ENCODE measurements at places on chromosomes 7 and 10. TPM values are rescaled to one million over a fixed set of nuclear protein-coding genes. Genes with fewer than 3 reads are reported as not detected.

NUTM2E gene
- total RNA-seq, result under 0.01 TPM

ITPRID1 gene
- not detected for total RNA-seq

COL17A1 gene
- under 0.01 TPM for total RNA-seq

AUTS2 gene
- 7.7 TPM for total RNA-seq

GNG11 gene
- 27.2 TPM for total RNA-seq

CCDC146 gene
- total RNA-seq, result 2.8 TPM

ENTPD1 gene
- total RNA-seq, result 3.3 TPM

SYCE1 gene
- 0.17 TPM for total RNA-seq

- DNase-seq, result no peak
These were observed 46.3 kb downstream of the MRPL32 start for GRCh38 chr7:42978496-42978895.

GRCh38 chr10:125485665-125486064 is 197.3 kb downstream of the TEX36 start:
- no peak for DNase-seq

DNA sequence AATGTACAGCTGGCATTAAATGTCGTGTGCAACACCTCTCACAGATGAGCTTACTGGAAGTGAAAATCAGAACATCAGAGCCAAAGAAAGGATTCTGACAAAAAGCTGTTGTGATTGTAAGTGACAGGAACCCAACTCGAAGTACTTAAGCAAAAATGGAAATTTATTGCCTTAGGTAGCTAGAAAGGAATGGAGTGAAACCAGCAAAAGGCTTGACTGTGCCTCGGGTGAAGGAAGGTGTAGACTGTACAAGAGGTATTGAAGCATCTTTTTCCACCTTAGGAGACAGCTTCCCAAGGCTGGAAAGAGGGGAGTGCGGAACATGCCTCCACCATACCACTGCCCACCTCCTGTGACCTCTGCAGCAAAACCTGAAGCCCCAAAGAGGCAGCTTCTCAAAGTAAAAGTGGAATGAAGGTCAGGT is 27.3 kb upstream of the ITGB1 start:
- DNase-seq, result no peak

DNA sequence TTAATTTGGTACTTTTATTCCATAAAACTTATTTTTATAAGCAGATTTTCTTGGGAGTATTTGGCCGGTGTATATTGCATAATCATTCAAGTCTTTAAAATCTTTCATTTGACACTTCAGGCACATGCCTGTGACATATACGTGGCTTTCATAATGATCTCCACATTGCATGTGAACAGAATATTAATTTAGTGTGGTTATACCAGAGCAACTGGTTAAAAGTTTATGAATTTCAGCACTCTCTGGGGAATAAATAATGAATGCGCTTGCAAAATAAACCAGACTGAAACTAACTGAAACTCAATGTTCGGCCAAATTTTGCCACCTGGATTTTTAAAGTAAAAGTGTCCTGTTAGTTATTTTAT is 242.3 kb downstream of the GLI3 start:
- DNase-seq, result no peak

DNA sequence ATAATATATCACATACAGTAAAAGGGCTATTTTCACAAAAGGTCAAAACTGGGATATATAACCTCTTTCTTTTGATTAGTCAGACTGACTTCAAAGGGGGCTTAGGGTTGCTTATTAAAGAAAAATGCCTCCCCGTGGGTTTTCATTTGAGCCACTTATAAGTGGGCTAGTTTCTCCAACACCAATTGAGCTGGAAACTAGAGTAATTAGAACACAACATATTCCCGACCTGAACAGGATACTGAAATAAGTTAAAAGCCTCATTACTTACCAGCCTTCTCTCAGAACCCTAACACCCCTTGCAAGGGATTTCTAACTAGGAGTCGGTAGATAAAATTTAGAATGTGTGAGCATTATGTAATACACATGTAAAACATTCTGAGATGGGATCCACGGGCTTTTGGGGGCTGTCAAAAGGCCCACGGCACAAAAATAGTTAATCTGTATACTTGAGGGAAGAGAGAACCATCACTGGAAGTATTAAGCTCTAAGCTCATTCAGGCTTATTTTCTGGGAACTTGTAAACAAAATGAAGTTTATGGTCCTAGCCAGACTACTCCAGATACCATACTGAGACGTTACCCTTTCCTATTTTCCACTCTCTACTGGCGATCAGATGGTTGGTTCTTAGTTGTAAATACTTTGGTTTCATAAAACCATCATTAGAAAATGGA is 29.3 kb upstream of the KMT2E start:
- DNase-seq, result no peak

GRCh38 chr7:30285536-30286284 is 1.3 kb downstream of the ZNRF2 start:
- peak; percentile 61 for DNase-seq

- DNase-seq, result no peak
These were observed 17.5 kb upstream of the FRA10AC1 start for GRCh38 chr10:93719901-93720300.

DNA sequence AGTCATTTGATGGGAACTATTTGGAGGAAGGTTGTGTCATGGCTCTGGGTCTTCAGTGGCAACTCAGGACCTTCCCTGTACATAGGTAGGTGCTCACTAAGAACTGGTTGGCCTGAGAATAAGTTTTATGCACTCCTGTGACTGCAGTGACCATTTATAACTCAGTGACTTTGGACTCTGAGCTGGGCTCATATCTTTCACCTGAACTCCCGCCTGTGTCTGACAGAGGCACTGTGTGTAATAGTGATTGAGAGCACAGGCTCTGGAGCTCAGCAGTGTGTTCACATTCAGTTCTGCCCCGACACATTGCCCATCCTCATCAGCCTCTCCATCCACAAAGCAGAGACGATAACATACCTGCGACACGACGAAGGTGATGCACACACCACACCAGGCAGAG is 34.6 kb upstream of the VIPR2 start:
- no peak for DNase-seq

GRCh38 chr10:4596951-4597350 is 229.1 kb upstream of the AKR1E2 start:
- DNase-seq, result no peak

GRCh38 chr7:155512246-155512887 is 34.0 kb downstream of the CNPY1 start:
- DNase-seq, result no peak

DNA sequence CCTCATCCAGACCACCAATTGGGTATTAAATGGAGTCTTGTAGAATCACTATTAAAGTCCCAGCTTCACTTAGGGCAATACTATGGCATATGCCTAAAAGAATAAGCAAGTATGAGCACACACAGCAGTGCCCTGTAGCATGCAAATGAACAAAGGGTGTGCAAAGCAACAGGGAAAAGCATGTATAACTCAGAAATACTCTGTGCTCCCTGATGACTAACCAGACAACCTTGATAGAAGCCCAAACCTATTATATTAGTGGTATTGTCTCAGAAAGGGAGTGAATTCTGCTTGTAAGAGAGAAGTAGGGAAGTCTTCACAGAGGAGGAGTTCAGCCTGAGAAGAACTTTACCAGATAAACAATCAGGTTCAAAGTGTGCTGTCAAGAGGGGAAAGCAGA is 131.2 kb downstream of the DGKI start:
- peak; percentile 63 for DNase-seq

DNA sequence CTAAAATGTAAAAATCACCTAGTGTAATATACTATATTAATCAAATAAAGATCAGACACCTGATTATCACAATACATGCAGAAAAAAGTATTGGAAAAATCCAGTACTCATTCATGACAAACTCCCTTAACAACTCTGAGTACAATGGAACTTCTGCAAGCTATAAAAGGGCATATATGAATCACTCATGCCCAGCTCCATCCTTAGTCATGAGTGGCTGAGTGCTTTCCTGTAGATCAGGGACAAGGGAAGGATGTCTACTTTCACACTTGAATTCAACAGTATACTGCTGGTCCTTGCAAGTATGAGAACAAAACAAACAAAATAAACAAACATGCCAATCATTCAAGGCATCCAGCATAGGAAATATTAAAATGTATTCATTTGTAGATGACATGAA is 116.5 kb downstream of the ADARB2 start:
- DNase-seq, result no peak

DNA sequence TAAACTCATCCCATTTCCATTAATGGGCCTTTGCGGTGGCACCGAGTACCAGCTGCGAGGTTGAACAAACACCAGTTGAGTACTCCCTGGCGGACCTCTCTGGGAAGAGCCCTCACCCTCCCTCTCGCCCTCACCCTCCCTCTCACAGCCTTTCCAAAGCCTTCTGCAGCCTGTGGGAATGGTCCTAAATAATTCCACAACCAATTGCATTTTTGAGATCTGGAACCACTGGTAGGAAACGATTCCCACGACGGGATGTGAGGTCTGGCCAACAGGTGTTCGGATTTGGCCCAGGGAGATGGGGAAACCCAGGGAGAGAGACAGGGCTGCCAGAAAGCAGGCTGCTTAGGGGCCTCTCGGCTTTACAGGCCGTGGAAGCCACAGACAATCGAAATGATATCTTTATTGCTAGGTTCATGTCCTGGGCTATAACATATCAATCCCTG is 5.3 kb downstream of the PTF1A start:
- no peak for DNase-seq

GRCh38 chr7:101659706-101660105 is 30.6 kb upstream of the MYL10 start:
- peak; percentile 33 for DNase-seq

- DNase-seq, result no peak
These were observed 7.5 kb downstream of the ZNF282 start for GRCh38 chr7:149202831-149203231.

- DNase-seq, result peak; percentile 92
These were observed 13.8 kb downstream of the GRK5 start for GRCh38 chr10:119221201-119221600.

- DNase-seq, result peak; percentile 78
These were observed 246.2 kb downstream of the ETV1 start for GRCh38 chr7:13743226-13743625.

DNA sequence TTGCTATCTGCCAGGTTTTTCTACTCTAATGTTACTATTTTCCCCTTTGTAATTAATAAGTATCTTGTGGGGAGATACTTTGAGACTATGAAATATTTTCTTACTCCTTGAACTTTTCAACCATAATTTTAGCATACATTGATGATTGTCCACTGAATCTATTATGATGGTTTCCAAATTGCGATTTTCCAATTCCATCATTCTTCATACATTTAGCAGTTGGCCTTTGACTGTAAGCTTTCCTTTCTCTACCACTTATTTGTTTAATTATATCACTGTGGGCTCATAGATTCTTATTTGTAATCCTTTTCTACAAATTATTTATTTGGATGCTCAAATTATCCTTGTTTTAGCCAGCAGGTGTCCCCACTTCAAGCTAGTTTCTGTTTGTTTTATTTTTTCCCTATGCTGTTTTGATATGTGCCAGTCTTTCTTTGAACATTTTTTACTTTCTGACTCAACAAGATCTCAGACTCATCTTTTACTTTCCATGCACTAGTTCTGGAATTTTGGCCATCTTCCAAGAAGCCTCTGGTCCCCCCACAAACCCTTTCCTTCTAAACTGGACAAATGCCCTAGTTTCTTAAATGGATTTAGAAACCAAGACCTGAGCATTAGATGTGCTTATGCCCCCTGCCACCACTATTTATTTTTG is 11.4 kb upstream of the MRPS16 start:
- peak; percentile 56 for DNase-seq

DNA sequence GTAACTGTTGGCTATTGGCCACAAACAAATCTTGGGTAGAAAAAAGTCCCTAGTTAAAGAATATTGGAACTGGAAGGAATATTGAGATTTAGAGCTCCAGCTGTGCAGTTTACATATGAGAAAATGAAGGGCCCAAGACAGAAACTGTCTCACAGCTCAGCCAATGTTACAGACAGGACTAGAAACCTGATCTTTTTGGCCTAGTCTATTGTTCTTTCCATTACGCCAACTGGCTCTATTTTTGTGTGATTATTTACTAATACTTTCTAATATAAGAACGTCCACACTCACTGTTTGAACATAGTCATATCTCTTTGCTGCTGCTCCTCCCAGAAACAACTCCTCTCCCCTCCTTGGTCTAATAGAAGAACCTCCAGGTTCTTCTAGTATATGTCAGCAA is 1.2 kb downstream of the WEE2 start:
- DNase-seq, result no peak

GRCh38 chr10:88196291-88196690 is 332.9 kb downstream of the PTEN start:
- no peak for DNase-seq

- DNase-seq, result no peak
These were observed 19.4 kb downstream of the PEX1 start for GRCh38 chr7:92508946-92509345.

GRCh38 chr7:92766461-92767003 is 69.8 kb downstream of the CDK6 start:
- DNase-seq, result peak; percentile 68

DNA sequence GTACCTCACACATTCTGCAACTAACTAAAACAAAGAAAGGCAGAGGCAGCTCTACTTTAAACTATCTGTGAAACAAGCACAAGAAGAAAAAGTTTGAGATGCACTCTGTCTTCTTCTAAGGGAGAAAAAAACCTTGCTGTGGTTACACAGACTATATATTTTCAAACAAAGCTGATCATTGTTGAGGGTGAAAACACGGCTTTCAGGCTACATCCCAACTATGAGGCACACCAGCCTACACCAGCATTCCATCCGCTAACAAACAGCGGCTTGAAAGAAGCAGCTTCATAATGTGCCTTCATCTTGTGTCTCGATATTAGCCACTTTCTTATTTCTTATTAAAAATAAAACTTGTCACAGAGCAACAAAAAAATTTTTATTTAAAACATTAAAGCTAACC is 79.1 kb downstream of the USP6NL start:
- DNase-seq, result peak; percentile 66

DNA sequence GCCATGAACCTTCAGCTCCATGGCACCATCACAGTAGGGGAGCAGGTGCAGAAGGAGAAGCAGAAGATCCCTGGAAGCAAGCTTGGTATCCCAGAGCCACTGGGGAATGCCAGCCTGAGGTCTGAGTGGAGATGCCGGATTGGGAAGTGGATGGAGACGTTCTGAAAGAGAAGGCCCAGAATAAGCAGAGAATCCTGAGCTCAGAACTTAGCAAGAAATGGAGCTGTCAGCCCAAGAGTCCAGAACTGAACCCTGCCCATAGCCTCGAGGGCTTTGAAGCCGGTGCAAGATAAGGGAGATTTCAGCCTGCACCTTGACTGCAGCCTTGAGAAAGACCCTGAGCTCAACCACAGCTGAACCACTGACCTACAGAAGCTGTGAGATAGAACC is 13.9 kb upstream of the GDF10 start:
- no peak for DNase-seq
